ENCODE measurements at places on chromosomes 2 and 18.

DNA sequence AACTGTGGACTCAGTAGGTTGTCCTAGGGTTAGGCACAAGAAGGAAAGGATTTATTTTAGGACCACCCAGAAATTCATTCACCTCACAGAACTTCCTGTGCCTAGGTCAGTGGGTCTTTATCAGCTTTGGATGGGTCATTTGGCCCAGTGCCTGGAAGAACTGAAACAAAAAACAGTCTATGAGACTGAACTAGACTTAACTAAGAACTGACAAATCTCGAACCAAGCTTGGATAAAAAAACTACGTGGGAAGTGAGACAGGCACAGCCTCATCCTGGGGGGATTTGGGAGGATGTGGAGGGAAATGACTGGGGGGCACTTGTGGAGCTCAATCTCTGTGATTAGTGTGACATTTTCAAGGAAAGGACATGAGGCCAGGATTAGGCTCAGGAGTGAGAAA is 2.3 kb upstream of the OST4 start:
- no peak for DNase-seq

DNA sequence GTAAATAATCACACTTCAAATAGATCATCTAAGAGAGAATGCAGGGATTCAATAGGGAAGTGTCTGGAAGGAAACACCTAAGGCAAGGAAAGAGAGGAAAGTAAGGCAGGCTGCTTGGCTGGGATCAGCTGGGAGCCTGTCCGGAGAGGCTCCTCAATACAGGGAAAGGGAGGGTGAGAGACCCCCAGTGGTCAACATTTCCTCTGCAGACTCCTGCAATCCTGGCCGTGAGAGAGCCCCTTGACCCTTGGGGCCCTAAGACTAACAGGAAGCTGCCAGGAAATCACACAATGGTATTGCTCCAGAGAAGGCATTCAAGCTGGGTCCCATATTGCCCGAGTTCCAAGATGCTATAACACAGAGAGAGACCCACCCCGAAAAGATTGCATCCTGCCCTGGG is 549.4 kb downstream of the NYAP2 start:
- DNase-seq: no peak

DNA sequence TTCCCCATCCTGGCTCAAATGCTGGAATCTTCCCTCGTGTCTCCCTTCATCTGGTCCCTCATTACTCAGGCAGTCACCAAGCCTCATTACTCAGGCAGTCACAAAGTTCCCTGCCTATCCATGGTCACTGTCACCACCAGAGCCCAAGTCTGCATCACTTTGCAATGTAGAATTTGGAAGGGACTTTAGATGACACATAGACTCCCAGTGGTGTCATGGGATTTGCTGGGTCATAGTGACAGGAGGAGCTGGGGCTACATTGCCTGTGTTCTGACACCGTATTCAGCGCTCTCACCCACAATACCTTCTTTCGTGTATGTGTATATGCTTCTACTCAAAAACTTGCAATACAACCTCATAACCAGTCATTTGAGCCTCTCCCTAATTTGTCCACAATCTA is 2.1 kb upstream of the EMILIN1 start:
- no peak for DNase-seq

DNA sequence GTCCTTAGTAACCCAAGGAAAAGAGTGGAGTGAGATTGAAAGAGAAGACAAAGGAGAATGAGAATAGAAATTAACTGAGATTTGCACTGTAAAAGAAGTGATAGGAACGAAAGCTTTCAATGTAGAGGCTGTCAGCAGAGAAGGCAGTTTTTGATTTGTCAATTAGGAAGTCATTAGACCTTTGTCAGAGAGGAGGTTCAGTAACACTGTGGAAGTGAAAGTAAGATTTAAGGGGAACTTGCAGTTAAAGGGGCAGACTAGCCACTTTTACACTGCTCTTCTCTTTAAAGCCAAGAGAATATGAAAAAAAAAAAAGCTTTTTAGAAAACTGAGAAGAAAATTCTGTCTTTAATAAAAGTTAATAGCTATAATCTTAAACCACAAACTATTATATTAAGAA is 11.5 kb upstream of the KYNU start:
- DNase-seq: no peak

DNA sequence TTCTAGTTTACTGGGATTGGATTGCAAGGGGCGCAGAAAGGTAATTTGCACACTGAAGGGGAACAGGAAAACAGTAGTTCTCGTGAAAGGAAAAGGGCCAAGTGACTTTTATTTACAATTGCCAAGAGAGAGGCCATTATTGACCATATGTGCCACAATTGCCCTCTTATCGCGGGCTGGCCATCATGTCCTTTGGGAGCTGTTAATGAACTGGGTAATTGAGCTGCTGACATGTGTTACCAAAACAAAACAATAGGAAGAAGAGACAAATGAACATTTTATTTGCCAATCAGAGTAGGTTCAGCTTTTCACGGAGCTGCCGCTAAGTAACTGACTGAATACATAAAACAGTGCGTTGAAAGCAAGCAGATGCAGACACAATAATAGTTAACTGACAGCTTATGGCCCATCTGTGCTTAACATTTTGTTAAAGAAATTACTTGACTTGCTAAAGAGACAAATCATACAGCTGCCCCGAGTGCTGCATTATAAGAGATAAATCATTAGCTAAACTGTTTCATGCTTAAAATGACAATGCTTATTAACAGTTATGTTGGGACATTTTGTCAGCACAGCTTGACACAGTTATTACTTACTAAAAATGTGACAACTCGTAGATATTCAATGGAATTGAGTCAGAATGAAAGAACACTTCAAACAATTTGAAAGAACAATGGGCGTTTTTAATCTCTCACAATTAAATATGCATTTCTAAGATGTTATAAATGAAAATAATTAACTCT is 57.5 kb downstream of the PAX3 start:
- no peak for DNase-seq

DNA sequence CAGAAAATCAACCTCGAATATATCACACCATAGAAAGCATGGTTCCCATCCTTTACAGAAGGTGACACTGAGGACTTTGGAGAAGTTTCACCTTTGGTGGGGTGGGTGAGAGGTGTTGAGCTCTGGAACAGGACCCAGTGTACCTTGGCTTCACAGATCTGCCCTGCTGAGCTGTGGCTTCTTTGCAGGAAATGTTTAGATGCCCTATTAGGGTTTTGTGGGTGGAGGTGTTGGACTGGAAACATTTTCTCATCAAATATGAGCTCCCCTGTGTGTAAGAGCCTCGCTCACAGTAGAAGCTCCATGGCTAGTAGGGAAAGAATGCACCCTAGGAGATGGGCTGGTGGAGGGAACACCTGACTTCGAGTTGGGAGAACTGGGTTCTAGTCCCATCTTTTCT is 55.6 kb downstream of the RPL37A start:
- no peak for DNase-seq

DNA sequence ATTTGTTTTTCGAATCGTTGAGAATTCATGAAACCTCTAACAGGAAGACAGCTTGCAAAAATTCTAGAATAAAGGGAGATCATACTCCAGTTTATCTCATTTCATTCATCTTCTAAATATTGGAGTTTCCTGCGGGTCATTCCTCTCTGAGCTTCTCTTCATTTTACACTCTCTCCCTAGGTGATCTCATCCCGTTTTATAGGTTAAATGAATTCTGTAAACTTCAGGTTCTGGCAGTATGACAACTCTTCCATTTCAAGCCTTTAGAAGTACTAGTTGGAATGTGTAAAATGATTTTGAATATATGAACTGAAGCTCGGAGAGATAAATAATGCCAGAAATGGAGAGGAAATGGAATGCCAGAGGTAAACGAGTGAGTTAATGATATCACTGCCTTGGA is 312.4 kb downstream of the METTL4 start:
- DNase-seq: no peak

DNA sequence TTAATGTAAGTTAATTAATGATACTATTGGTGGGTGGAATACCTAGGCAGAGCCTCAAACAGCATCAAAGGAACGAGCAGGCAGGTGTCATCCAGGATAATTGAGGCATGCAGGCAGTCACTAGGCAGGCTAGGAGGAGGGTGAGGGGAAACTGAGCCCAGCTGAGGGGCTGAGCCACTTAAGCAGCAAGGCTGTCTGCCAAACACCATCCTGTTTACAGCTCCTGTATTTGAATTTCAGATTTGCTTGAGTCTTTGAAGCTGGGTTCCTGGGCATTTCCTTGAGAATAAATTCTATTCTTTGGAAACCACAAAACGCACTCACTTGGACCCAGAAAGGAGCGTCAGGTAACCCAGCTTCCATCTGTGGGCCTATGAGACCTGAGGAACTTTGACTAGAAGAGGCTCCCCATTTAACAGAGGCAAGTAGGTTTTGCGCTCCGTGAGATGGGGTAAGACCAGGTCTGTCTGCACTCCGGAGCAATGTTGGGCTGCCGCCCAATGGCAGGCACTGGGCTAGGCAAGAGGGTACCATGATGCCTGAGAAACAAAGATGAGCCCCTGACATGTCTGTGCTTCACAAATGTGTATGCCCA is 2.0 kb downstream of the EDAR start:
- DNase-seq: no peak

DNA sequence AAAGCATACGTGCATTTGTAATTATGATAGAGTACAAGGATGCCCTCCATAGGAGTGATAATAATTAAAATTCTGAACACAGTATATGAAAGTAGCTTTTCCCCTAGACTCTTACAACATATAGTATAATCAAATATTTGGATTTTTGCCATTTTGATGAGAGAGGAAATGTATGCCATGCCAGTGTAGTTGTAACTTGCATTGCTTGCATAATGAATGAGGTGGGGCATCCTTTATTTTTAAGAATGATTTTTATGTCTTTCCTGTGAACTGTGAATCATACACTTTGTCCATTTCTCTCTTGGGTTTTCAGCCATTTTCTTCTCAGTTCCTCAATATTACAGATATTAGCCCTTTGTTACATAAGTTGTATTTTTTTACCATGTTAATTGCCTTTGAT is 197.5 kb downstream of the SCG2 start:
- DNase-seq: no peak

DNA sequence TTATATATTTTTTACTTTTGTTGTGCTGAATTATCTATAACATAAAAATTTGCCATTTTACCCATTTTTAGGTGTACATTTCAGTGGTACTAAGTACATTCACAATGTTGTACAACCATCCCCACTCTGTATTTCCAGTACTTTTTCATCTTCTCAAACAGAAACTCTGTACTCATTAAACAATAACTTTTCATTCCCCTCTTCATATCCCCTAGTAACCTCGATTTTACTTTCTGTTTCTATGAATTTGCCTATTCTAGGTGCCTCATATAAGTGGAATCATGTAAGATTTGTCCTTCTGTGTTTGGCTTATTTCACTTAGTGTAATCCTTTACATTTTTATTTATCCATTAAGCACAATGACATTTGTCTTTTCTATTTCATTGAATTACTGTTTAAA is 51.3 kb downstream of the GTF2A1L start:
- no peak for DNase-seq

- no peak for DNase-seq
Observed at GRCh38 chr2:118968042-118968441, 26.0 kb downstream of the MARCO start.

GRCh38 chr2:1593371-1594122 is 150.8 kb downstream of the PXDN start:
- peak; percentile 70 for DNase-seq

DNA sequence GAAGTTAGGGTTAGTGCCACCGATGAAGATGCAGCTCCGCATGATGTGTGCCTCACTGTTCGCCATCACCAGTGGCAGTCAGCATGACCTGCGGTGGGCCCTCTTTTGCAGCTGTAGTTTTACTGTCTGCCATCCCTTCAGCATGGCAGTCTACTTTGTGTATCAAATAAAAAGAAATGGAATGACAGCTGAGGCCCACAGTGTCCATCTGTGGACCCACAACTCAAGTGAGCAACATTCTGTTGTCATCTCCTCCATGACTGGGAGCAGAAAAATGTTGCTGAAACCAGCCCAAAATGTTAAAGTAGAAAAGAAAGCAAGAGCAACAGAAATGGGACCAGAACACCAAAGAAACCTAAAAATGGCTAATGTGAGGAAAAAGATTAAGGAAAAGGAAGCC is 128.7 kb downstream of the MEP1B start:
- no peak for DNase-seq

DNA sequence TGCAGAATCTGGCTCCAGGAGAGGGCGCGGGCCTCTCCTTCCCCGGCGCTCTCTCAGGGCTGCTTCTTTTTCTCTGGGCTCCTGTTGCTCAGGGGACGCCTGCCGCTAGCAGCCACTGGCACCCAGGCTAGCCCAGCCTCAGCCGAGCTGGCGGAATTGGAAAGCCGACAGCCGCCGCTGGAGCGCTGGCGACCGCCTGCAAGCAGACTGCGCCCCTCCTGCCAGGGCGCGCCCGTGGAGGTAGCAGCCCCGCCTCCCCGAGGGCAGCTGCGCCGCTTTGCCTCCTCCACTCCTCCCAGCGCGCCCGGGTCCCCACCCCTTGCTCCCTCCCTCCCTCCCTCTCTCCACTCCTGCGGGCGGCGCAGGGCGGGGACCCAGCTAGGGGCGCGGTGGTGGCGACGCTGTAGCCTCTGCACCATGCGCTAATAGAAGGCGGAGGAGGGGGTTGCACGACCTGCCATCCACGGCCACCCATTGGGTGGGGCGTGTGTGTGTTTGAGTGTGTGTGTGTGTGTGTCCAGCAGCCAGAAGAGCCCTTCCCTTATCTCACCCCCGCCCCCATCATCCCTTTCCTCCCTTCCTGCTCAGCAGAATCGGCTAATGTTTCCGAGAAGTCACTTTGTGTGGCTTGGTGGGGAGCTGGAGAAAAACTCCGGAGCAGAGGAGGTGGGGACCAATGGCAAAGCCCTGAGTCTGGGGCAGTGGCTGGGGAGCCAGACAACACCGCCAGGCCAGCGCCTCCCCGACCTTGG is at the start of gene SCN9A:
Gene SCN9A (minus strand): TSS at position 209 of the 752 bp plus-strand sequence. CDS start 64,188 bp downstream, outside the sequence.
- no peak for DNase-seq

DNA sequence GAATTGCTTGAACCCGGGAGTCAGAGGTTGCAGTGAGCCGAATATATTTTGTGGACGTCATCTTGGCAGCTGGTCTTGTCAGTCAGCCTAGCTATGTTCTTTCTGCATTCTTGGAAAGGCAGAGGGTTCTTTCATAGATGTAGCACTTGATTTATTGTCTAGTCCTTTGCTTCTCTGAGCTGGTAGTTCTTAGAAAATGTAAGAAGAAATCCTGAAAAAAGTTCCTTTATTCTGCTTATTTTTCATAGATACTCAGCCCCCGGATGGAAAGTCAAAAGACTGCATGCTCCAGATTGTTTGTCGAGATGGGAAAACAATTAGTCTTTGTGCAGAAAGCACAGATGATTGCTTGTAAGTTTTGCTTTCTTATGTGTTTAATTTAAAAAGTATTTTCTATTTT is 21.3 kb downstream of the PLEKHB2 start:
- DNase-seq: no peak

DNA sequence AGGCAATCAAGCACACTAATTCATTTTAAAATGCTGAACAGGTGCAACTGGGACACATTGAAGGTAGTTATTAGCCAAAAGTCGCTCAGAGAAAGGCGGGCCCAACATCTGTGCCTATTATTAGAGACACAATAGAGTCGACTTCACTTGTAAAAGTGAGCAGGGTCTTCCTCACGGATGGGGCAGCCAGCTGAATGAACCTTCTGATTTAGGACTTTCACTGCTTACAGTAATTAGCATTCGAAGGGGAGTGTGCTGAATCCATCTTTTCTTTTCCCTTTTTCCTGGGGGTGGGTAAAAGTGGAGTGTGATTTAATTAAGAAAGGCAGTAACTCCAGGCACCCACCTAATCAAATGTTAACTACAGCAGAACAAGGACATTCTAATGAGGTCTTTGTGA is 677.7 kb downstream of the DCDC2C start:
- DNase-seq: no peak
